Pons (tissue), 1 donor: ENCODE measurements at places on chromosomes 5 and 9.

DNA sequence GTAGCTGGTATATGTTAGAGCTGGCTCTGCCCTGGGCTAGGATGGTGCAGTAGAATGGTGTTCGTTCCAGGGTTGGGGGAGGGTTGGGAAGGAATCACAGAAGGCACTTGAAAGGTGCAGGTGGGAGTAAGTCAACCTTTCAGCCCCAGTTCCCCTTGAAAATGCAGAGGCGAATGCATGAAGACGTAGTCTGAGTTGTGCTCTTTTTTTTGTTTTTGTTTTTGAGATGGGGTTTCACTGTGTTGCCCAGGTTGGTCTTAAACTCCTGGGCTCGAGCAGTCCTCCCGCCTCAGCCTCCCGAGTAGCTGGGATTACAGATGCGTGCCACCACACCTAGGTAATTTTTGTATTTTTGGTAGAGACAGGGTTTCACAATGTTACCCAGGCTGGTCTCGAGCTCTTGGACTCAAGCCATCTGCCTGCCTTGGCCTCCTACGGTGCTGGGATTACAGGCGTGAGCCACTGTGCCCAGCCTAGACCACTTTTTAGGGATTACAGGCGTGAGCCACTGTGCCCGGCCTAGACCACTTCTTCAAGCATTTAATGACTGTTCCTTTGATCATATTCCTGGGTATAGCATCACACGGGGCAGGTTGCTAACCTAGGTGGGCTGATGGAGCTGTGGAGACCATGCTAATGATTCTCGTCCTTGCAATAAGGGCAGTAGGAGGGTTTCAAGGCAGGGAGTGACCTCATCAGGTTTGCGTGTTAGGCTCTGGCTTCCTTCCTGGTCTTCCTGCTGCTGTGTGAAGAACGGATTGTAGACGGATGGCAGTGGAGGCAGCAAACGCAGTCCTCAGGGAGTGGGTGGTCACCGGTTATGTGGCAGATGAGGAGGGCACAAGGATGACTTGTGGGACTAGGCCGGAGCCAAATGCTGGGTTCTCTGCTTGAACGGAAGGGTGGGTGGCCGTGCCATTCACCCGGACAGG, 13.7 kb downstream of the EHMT1 start:
- no peak for DNase-seq

DNA sequence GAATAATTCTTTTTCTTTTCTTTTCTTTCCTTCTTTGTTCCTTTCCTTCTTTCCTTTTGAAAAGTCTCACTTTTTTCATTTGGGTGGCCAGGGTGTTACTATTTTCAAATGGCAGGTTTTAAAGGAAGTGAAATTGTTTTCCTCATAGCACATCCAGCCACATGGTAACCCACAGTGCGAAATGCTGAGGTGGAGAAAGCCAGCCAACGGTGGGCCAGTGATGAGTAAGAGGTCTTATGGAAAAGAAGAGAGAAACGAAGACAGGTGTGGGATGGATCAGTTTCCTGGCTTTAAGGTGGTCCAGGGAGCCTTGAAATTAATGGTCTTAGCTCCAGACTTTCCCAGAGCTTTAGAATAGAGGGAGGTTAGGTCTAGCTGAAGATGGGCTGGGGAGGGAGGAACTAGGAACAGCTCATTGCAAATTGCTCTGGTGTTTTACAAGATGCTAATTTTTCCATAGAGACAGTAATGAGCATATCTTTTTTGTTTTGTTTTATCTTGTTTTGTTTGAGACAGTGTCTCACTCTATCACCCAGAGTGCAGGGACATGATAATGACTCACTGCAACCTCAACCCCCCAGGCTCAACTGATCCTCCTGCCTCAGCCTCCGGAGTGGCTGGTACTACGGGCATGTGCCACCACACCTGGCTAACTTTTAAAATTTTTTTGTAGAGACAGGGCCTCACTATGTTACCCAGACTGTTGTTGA, 17.8 kb downstream of the ITK start:
- DNase-seq = no peak

GRCh38 chr5:30040488-30041118, 1152.9 kb upstream of the CDH6 start:
- peak; percentile 87 for DNase-seq

DNA sequence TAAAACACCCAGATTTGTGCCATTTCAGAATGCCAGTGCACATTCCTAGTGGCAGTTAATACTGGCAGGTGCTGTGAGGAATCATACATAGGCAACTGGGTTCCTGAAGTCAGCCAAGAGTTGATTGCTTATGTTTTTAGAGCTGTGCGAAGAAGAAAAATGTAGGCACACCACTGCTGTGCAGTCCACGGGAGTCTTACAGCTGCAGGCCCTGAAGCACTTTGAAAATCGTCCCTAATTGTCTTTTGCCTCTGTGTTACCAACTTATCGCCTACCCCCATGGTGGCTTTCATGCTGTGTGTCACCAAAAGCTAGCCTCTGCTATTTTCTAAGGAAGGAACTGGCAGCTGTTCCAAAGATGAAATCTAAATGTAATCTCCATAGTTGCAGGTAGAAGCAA, 263.9 kb downstream of the ARRDC3 start:
- DNase-seq = no peak

GRCh38 chr5:130032807-130033206, 128.5 kb downstream of the CHSY3 start:
- DNase-seq = peak; percentile 78

DNA sequence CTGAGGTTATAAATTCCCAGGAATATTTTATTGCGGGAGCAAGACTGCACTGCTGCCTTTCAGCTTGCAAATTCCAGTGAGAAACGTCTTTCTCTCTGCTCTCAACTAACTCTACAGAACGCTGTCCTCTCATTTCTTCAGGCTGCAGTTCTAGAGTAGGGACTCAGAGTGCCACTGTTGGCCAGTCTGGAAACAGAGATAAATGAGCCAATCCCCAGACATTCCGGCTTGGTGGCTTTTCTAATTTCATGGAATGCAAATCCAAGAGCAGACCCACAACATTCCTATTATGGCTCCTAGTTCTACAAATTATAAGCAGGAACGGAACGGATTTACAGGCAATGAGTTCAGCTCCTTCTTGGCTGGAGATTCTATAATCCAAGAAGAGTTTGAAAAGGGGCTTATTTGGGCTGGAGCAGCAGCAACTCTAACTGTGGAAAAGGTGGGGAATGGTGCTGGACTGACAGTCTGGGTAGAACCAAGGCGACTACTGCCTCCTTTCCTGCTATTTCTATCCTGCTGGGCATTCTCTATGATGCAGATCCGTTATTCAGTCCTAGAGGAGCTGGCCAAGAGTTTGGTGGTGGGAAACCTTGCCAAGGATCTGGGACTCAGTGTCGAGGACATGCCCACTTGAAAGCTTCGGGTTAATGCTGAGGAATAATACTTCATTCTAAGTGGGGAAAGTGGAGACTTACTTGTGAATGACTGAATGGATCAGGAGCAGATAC, 9.3 kb downstream of the PCDHGA12 start:
- DNase-seq = no peak

GRCh38 chr9:114525513-114525912, 20.2 kb upstream of the WHRN start:
- no peak for DNase-seq

- DNase-seq = no peak
Observed at GRCh38 chr5:84248013-84248412, 136.7 kb downstream of the EDIL3 start.

- no peak for DNase-seq
Observed at GRCh38 chr9:74960561-74960960, 7.8 kb upstream of the C9orf40 start.

- no peak for DNase-seq
Observed at GRCh38 chr5:131019601-131020315, 145.3 kb downstream of the HINT1 start.

DNA sequence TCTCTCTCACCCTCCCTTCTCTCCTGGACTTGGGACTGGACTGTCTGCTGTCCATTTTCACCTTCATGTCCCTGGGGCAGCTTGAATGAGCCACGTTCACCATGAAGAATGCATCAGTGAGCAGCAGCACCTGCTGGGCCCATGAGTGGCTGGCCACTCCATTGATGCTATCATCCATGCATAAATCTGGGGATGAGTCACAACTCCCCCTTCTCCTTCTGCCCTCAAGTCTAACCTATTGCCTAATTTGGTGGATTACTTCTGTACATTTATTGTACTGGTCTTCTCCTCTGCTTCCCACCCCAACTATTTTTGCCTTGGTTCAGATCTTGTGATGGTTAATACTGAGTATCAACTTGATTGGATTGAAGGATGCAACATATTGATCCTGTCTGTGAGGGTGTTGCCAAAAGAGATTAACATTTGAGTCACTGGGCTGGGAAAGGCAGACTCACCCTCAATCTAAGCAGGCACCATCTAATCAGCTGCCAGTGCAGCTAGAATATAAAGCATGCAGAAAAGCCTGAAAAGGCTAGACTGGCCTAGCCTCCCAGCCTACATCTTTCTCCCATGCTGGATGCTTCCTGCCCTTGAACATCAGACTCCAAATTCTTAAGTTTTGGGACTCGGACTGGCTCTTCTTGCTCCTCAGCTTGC, 46.7 kb downstream of the GDNF start:
- DNase-seq = no peak

DNA sequence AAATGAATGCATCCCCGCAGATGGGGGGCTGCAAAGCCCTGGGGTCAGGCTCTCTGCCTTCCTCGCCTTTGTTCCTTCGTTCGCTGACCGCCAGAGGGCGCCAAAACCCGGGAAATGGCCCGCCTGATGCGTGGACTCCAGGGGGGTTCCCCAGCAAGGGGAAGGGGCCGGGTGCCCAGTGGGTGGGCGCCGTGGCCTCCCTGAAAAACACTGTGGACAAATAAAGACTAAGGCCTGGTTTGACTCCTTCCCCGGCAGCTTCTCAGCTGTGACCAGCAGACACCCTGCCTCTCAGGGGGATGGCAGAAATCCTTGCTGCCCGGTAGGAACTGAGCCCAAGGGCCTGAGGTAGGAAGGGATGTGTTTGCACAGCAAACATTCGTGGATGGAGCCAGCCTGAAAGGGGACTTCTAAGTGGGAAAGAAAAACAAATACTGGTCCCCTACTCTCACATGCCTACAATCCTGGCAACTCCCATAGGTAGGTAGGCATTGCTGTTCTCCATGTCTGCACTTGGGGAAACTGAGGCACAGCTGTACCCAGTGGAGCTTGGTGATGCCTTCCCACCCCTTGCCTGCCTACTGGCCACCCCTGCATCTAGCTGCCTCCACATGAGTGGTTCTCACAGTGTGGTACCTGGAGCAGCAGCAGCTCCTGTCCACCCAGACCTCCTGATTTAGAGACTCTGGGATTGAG, 57.7 kb downstream of the DUSP1 start:
- DNase-seq = no peak

DNA sequence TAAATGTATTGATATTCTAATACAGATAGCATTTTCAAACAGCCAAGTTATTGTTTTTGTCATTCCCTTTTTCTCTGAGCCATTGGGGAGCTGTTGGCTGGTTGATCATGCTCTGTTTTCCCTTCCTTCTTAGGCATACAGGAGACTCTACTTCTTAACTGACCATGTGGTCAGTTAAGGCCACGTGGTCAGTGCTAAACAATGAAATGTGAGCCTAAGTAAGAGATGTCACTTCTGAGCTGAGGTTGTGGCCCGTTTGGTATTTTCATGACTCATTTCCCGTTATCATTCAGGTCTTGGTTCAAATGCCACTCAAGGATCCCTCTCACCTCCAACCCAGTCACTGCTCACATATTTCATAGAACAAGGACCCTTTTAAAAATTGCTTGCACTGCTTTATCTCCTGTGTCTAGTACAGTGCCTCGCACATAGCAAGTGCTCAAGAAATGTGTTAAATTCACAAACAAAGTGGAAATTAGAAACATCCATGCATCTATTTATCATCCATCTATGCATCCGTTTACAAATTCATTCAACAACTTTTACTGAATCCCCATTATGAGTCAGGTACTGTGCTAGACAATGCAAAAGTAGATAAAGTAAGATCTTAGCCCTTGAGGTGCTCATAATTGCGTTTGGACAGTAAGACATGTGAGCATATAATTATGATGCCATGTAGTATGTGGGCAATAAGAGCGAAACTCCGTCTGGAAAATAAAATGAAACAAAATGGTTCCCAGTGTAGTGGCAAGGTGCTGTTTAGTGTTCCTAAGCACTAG, 50.7 kb downstream of the ARRDC3 start:
- no peak for DNase-seq
